AG04450 (cell line): ENCODE measurements at places on chromosomes 11 and 22.

GRCh38 chr11:81979448-81979847, 754.2 kb downstream of the FAM181B start:
- no peak for DNase-seq

DNA sequence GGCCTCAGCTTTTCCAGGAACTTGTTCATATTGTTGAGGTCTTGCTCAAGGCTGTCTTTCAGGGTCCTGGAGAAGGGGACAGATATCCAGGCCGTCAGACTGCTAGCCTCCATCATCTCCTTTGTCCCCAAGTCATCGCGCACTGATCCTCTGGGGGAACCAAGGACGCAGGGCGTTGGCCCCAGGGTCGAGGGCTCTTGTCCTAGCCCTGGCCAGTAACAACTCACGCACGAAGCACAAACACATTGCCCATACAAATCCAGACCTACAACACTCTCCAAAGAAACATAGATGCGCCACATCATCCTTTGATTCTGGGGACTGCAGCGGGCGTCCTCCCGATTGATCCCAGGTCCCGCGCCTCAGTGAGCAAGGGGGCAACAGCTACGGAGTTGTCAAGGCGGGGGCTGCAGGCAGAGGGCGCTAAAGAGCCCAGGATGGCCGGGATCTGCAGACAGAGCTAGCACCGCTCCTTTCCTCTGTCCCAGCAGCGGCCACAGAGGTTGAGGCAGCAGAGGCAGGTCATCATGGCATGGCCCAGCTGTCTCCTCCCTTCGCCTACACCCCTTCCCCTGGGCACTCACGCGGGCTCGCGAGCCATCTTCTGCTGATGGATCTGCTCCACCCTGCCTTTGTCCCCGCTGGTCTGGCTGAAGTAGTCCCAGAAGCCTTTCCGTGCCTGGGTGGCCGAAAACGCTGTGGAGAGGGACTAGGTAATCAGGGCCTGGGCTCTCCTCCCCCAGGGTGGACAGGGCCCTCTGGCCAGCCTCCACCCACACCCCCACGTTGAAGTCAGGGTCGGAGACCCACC, 472 bp downstream of the APOA5 start:
- no peak for DNase-seq

- no peak for DNase-seq
Measured at GRCh38 chr11:121257289-121257688, 35.3 kb upstream of the SC5D start.

- no peak for DNase-seq
Measured at GRCh38 chr11:69940246-69940610, 121.0 kb upstream of the FGF3 start.

DNA sequence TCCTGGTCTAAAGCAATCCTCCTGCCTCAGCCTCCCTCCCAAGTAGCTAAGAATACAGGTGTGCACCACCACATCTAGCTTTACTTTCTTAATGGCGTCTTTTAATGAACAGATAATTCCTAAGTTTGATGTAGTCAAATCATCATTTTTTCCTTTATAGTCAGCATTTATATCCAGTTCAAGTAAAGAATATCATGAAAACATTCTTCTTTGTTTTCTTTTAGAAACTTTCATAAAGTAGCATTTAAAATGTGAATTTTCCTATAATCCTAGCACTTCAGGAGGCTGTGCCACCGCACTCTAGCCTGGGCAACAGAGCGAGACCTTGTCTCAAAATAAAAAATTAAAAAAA, 61.6 kb downstream of the RBFOX2 start:
- no peak for DNase-seq

GRCh38 chr11:102625177-102625576, at the start of gene MMP20:
MMP20 (minus strand) TSS chr11:102625332; CDS start chr11:102625319, 13 bp downstream.
- DNase-seq = no peak

DNA sequence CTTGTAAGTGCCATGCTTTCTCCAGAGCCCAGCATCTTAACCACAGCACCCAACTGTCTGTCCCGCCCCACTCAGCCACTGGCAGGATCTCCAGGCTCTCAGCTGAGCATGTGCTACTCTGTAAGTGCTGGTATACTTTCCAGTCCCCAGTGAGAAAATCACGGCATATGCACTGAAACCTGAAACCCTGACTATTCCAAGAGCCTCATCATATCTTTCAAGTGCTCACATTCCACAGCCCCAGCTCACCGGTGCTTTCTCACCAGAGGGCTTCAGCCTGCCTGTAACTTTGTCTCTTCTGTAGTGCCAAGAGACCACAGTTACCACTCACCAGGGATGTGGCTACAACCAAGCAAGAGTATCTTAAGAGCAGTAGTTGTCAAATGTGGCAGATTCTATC, 24.4 kb upstream of the PAMR1 start:
- DNase-seq = peak; percentile 95

GRCh38 chr22:35627267-35628041, 10.3 kb upstream of the MB start:
- DNase-seq = peak; percentile 66

DNA sequence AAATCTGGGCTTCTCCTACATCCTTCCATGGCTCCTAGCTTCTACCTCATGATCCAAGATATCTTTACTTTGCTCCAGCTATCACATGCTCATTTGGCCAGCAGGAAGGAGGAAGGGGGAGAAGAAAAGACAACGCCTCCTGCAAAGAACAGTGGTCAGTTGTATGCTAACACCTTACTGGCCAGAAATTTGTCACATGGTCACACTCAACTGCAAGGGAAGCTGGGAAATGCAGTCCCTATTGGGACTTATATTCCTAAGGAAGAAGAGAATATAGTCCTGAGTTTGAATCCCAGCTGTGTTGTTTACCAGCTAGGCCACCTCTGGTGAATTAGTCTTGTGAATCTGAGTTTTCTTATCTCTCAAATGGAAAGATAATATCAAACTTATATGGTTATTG, 272.0 kb downstream of the BLID start:
- no peak for DNase-seq

GRCh38 chr11:22203281-22203680, 10.4 kb downstream of the ANO5 start:
- DNase-seq = no peak

DNA sequence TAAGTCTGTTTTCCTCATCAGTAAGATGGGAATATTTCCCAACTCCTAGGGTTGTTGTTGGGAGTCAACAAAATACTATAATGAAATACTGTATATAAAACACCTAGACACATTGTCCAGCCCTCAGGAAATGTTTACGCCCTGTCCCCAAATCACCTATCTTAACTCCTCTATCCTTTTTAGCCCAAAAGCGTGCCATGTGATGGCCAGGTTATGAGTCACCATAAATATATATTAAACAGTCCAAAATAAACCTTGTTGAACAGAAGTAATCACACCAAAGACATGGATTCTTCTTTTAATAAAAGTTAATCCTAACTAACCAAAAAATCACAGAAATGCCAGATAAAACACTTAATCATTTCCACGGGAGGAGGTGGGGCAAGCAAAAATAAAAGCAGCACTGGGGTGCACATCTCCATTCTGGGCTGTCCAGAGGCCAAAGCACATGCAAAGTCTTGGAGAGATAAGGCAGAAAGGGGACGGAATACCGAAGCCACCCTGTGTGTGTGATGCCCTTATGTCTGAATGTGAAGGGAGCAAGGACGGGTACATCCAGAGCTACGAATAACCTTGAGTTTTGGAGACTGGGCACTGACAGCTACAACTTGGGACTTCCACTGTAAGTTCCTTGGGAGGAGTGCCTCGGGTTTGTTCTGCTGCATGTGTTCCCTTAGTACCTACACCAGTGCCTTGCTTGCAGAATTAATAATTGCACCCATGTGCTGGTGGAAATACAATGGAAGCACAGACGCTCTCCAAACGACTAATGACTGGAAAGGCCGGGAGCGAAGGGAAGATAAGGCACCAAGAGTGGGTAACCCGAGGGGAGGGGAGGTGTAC, 1.1 kb downstream of the OSBP start:
- no peak for DNase-seq

GRCh38 chr11:113249786-113250185, 64.6 kb upstream of the TTC12 start:
- DNase-seq = no peak

- no peak for DNase-seq
Measured at GRCh38 chr22:35177811-35178210, 79.5 kb upstream of the HMGXB4 start.

DNA sequence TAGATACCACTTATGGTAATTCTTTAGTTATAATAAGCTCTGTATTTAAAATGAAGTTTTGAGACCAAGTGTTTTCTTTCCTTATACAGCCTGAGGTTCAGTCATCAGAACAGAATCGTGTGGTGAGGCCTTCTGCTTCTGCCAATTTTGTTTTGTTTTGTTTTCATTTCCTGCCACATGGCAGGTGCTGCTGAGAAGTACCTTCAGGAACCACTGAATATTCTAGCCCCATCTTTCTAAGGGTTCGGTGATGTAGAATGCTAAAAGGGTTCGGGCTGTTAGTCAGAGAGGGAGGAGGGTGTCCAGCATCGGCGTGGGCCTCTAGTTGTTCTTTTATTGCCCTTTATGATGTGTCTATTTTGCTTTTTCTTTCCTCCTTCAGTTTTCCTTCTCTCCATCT, 25.8 kb downstream of the TNRC6B start:
- DNase-seq = no peak

DNA sequence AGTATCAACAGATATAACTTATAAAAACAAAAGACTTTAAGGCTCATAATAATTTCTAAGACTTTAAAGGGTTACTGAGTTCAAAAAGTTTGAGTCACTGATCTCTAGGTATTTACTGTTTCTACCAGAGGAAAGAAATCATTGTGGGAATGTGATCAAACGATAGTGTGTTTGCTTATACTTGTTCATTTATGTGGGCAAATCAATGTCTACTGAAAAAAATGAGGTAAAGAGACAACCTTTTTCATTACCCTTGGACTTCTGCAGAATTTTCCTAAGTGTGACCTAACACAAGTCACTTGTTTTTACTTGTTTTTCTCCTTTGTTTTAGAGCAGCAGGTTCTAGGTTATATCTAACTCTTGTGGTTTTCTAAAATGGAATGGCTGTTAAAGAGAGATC, 65.4 kb downstream of the PRR5L start:
- no peak for DNase-seq

DNA sequence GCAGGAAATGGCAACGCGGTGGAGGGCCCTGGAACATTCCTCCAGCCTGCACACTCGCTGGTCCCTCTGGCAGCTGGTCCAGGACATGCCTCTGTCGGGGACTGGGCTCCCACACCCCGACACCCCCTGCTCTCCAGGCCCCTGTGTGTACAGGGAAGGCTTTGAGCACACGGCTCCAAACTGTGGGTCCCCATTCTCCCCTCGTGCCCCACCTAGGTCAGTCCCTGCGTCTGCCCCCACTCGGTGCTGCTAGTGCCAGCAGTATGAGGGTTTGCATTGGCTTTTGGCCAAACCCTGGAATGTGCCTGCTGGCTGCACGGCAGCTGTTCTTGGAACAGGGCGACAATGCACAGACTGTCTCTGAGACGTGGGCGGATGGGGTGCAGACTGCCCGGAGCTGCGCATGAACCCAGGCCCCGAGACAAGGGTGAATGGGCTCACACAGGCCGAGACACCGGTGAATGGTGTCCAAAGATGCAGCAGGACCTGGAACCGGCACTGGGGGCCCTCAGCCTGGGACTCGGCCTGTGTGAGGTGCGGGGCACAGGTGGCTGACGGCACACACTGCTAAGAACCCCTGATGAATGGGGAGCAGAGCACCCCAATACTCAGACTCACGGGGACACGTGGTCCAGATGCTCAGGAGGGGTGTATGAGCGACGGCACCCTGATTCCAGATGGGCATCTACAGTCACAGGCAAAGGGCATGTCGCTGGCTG, 7.5 kb upstream of the SYT8 start:
- no peak for DNase-seq

DNA sequence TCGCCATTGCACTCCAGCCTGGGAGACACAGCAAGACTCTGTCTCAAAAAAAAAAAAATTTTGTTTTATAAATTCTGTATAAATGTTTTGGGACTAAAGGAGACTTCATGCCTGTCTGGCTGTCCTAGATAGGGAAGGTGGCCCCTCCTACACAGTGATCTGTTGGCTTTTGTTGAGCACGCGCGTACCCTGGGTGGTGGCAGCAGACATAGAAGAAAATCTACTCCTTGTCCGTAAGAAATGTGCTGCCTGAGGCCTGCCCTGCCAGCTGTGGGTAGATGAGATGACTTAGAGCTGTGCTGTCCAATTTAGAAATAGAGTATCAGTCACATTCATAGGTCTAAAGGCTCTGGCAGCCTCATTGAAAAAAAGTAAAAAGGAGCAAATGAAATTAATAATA, 37.0 kb downstream of the AP2A2 start:
- DNase-seq = no peak

GRCh38 chr22:21624120-21624879, 5.5 kb downstream of the YDJC start:
- DNase-seq = no peak

DNA sequence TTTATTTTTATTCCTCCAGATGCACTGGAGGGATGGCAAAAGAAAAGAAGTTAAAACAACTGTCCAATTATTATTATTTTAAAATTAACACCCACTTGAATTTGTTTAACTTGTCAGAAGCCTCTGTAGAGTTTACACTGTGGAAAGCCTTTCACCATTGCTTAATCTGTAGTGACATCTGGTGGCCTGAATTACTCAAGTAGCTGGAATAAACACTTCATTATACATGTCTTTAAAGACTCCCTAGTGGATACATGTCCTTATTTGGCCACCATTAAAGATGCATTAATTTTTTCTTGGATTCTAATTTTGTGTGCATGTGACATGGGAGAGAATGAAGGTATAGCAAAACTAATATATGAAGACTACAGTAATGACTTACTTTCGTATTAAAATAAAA, 1496.5 kb downstream of the FAM181B start:
- DNase-seq = no peak

DNA sequence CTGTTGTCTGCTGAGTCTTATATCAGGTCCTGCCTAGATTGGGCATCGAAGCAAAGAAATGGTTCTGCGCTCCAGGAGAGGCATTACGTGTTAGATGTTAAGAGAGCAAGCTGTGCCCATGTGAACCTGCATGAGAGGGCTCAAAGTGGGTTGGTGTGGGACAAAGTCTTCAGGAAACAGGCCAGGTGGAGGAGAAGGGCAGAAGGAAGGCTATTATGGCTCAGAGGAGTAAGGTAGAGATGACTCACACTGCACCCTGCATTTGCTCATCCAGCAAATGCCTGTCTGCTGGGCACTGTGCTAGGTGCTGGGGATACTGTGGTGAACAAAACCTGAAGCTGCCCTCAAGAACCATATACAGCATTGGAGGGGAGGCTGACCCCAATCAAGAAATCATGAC, 5.8 kb downstream of the USP35 start:
- DNase-seq = no peak

GRCh38 chr11:73234471-73235181, 16.5 kb downstream of the P2RY2 start:
- DNase-seq = no peak

- DNase-seq = no peak
Measured at GRCh38 chr11:63951779-63952536, 13.2 kb downstream of the NAA40 start.

- DNase-seq = no peak
Measured at GRCh38 chr22:27989758-27990450, 70.8 kb upstream of the PITPNB start.
